Pancreas (tissue), 10 donors: ENCODE measurements at places on chromosomes 3 and 15.

DNA sequence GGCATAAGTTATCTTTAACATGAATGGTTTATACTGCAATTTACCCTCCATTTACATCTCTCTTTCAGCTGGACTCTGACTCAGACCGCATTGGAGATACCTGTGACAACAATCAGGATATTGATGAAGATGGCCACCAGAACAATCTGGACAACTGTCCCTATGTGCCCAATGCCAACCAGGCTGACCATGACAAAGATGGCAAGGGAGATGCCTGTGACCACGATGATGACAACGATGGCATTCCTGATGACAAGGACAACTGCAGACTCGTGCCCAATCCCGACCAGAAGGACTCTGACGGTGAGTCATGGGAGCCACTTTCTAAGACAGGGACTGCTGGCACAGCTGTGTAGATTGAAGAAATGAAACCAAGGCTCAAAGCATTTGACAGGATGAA is 11.6 kb downstream of the THBS1 start:
- H3K36me3 ChIP-seq, result peaks cover 60% of the 10 kb centered on the region
- H3K27me3 ChIP-seq, result no peaks in the 10 kb centered on the region
- H3K4me3 ChIP-seq, result no peak overlapping the region
- no peak overlapping the region for H3K27ac ChIP-seq
- DNase-seq, result no peak
- H3K4me1 ChIP-seq, result no peaks in the 10 kb centered on the region

DNA sequence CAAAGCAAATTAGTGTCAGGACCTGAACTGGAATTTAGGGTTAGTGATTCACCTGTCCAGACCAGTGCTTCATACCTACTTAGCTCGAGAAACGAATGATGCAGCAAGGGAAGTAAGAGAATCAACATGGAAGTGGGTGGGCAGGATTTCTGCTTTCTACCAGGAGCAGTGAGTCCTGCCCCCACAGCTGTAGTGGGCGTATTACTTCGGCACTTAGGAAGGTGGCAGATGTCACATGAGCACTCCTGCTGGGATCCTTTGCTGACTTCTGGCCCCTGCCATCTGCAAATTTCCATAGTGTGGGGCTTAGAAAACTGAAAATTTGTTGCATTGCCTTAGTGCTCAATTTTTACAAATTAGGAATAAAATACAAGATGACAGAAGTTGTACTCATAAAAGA is 31.2 kb downstream of the RYR3 start:
- no peak overlapping the region for H3K4me3 ChIP-seq
- H3K27ac ChIP-seq, result no peak overlapping the region
- DNase-seq, result no peak
- no peaks in the 10 kb centered on the region for H3K36me3 ChIP-seq

DNA sequence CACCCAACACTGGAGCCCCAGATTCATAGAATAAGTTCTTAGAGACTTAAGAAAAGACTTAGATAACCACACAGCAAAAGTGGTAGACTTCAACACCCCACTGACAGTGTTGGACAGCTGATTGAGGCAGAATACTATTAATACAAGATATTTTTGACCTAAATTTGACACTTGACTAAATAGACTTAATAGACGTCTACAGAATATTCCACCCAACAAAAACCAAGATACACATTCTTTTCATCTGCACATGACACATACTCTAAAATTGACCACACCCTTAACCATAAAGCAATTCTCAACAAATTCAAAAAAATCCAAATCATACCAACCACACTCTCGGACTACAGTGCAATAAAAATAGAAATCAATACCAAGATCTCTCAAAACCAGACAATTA is 179.8 kb upstream of the TPM1 start:
- H3K4me1 ChIP-seq, result no peaks in the 10 kb centered on the region
- DNase-seq, result no peak
- no peaks in the 10 kb centered on the region for H3K27me3 ChIP-seq
- no peak overlapping the region for H3K4me3 ChIP-seq
- H3K27ac ChIP-seq, result no peak overlapping the region

DNA sequence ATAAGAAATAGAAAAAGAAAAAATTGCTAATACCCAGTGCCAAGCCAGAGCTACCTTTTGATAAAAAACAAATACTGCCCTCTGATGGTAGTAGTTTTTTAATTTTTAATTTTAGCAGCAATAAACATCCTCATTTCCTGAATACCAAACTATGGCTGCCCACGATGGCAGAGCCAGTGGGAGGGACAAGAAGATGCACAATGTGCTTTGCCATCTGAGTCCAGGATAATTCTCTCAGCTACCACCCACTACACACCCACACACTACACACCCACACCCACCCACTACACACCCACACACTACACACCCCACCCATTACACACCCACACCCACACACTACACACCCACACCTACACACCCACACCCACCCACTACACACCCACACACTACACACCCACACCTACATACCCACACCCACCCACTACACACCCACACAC is 17.8 kb downstream of the CEP19 start:
- no peaks in the 10 kb centered on the region for H3K27me3 ChIP-seq
- no peak overlapping the region for H3K27ac ChIP-seq
- no peak overlapping the region for H3K4me3 ChIP-seq
- no peaks in the 10 kb centered on the region for H3K4me1 ChIP-seq
